ENCODE measurements at places on chromosomes 11 and 22.
A peak's percentile ranks its signal among the peaks of the same experiment; 100 is the strongest.

GRCh38 chr22:44755417-44755816 lies 3.0 kb downstream of the ARHGAP8 start:
- no peak for DNase-seq

DNA sequence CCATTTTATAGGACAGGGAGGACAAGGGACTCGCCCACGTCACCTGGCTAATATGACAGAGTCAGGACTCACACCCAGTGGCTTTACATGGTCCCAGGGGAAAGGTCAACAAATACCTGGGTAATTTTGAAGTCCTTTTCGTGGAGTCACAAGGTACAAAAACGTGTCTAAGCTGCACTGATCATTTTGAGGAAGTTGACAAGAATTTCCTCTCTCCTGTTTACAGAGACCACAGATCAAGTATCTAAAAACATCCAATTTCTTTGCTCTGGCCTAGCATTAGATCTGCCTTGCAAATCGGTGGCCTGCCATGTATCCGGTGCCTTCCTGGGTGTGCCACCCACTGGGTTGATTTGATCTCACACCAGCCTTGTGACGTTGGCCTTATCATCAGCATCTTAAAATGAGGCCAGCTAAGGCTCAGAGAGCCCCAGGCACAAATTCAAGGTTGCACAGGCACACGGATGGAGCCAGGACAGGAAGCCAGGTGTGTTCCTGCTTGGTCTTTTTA lies 17.6 kb downstream of the GDPD5 start:
- no peak for DNase-seq

DNA sequence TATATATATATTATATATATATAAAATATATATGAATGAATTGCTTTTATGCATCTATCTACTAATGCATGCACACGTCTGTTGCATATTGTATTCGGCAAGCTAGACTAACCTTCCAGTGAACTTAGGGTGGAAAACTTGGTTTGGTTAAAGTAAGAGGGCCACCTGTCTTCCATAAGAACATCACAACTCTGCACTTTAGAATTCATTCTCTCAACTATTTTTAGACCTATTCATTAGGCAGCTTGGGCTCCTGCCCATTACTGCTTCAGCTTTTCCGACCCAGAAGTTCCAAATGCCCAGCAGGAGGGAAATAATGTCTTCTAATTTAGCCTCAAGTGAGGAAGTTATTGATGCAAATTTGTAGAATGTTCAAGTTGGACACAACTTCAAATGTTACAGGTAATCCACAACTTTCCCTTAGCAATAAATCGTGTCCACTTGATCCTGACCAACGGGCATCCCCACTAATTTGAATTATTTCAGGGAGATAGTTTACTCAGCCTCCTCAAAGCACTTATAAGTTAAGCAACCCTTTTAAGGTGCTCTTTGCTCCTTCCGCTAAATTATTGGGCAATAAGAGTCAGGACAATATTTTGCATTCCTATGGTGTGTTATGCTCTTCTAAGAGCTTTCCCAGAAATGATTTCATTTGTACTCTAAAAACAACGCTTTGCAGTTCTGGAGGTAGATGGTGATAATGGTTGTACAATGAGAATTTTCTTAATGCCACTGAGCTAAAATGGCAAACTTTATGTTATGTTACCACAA lies 132.3 kb downstream of the OPCML start:
- DNase-seq, result no peak

DNA sequence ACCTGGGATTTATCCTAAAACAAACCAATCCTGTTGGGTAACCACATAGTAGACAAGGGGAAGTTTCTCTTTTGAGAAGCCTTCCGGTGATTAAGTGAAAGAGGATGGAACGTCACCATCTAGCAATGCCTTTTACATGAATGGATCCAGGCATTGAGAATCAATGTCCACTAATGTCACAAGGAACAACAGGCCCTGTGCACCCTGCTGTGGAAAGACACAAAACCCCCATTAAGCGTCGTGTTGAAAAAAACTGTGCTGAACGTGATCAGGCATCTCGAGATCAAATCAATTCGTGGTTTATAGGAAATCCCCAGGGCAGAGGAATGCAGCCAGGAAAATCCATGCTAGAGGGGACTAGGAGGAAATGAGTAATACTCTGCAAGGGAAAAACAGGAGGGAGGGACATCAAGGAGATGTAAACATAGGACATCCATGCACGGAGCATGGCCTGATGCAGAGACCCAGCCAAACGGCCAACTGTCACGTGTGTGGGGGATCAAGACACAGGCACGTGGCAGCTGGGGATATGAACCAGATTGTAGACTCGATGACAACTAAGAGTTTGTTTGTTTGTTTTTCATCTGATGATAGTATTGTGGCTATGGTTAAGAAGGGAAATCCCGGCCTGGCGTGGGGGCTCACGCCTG lies 38.6 kb upstream of the CARS1 start:
- no peak for DNase-seq

DNA sequence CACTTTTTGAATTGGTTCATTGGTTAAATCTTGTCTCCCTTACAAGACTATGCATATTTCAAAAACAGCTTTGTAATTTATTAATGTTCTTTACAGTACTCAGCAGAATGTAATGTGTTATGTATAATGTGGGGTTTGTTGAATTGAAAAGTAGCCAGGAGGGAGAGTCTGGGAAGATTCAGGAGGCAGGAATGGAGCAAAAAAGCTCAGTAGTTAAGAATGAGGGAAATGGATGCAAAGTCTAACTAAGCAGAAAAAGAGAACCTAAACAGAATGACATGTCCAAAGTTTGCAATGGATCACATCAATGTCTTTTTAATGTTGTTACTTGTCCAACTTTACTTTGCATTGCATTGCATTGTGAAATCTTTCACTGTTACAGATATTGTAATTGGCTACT lies 86.5 kb upstream of the CARD18 start:
- DNase-seq, result no peak

DNA sequence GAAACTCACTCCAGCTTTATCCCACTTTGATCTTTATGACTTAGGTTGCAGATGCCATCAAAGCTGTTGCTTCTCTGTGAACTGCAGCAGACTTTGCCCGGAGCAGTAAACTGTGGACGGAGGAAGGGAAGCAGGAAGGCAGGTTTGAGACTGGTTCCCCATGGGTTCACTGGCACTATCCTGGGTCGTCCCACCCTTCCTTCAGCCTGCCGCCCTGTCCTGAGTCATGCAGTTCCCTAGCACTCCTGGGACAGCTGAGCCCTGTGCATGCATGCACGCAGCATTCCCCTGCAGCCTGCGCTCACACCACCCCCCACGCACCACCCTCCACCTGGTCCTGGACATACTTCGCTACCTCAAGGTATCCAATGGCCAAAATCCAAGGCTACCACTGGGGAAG lies 23.5 kb upstream of the P2RY2 start:
- no peak for DNase-seq

DNA sequence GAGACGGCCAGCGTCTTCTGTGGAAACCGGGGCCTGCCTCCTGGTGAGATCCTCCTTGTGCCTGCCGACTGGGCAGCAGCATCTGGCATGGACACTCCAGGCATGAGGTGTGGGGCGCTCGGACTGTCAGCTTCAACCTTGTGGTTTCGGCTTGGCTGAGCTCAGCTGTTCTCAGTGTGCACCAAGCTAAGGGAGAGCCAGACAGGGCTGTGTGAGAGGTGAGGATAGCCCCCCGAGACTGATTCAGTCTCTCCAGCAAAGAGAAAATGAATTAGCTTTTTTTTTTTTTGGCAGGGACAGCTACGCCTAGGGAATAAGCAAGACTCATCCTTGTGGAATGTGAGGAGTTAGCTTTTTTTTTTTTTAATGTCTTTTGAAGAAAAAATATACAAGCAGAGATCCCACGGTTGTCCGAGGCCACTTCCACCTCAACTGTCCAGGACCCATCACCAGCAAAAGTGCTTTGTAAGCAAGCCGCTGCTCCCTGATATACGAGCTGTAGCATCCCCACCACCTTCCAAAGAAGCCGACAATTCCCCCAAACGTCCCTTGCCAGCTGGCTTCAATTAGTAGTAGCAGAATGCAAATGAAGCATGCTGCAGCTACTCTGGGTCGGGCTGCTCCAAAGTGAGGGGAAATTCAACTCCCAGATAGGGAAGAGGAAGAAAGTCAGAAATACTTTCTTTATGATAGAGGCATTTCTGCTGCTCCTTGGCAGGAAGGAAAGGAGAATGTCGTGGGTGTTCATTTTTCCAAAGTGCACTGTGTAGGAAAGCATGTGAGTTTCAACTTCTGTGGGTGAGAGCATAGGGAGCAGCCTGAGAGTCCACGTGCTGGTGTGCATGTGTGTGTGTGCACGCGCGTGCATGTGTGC lies 9.7 kb upstream of the THY1 start:
- no peak for DNase-seq

- DNase-seq, result no peak
These were observed 2.3 kb downstream of the CTSC start for GRCh38 chr11:88335284-88335683.

DNA sequence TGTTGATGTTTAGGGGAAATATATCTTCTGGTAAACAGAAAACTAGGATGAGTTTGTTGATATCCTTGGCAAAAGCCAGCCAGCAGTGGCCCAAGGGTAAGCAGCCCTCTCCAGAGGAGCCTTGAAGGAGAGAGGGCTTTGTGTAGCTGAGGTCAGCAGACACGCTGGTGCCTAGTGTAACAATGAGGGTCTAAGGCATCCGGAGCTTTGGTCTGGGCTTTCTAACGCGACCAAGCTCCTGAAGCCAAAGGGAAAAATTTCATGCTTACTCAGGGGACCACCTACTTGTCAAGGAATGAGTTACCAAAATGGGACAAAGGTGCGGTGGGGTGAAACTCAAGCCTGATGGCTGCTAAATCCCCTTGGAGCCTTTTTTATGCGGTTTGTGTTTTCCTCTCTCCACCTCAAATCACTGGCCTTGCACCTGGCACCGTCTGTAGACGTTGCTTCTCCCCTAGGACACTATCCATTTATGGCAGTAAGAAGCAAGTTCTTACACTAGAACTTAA lies 134.9 kb downstream of the DBX1 start:
- DNase-seq, result no peak

DNA sequence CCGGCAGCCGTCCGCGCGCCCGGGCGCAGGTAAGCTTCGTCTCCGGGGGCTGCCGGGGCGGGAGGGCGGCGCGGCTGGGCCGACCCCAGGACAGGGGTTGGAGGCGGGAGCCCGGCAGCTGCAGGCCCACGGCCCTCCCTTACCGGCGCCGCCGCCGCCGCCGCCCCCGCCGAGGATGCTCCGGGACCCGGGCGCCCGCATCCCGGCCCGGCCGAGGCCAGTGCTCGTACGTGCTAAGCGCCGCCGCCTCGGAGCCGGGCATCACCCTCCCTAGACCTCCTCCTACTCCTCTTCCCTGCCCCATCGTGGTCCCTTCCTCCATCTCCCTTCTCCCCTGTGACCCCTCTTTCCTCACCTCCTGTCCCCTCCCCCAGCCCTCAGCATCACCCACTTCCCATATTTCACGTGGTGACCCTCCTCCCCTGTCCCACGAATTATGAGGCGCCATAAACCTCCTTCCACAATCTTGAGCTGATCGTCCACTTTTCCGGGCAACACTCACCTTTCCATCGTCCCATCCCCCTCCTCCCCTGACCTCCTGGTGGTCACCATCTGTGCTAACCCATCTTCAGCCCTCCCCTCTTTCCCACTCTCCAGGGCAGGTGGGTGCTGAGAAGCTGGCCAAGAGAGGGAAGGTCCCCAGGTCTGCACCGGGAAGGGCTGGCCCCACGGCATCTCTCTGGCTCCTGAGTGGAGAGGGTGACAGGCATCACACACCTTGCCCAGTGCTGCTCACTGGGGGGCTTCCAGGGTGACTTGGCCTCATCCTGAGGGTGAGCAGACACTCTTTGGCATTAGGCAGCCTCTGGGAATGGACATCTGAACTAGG lies 612 bp downstream of the ASPHD2 start:
- no peak for DNase-seq

- no peak for DNase-seq
These were observed 44.7 kb downstream of the SWAP70 start for GRCh38 chr11:9708544-9708943.

DNA sequence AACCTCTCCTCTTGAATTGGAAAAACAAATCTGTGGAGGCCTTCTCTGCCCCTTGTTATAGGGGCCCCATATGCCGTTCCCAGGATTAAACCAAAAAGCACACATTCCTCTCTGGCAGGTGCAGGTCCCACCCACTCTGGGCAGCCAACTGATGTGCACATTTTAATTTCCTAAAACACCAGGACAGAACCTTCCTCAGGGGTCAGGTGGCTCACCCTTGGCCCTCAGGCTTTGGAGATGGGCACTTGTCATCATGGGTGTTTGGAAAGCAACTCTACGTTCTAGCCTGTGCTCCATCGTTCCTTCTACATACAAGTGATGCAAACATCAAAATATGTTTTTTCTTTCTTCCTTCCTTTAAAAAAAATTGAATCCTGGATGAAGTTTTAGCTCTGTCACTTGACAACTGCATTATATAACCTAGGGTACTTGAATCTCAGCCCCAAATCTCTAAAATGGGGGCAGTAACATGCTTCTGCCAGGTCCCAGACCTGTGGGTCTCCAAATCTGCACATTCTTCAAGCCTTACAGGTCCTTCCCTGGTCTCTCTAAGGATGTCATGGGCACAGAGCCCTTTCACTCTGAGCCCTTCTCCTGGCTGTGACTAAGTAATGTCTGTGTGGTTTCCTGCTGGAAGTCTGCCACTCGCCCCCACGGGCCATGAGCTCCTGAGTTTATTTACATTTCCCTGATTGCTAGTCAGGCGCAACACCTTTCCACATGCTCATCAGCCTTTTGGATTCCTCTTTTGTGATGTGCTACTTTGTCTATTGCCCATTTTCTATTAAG lies 43.8 kb downstream of the KCNQ1OT1 start:
- DNase-seq, result no peak

GRCh38 chr11:44793350-44794090 lies 66.8 kb downstream of the TSPAN18 start:
- DNase-seq, result no peak

GRCh38 chr22:23119494-23120414 lies 22.0 kb downstream of the RSPH14 start:
- DNase-seq, result peak; percentile 61

DNA sequence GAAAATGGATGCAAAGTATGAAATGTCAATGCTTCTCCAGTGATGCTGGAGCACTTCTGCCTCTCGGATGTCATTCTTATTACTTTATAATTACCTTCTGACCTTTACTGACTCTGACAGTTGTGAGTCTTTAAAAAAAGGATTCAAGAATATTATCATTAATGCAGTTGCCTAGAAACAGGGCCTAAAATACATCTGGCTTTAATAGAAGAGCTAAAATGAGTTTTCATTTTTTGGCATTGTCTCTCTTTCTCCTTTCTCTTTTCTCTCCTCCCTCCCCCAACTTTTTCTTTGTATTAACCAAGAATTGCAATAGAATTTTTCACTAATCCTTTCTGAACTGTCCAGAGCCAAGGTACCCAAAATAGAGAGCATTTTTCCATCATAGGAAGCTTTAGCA lies 45.9 kb downstream of the FDX1 start:
- no peak for DNase-seq

GRCh38 chr11:125953401-125953935 lies 7.6 kb downstream of the VSIG10L2 start:
- DNase-seq, result no peak

DNA sequence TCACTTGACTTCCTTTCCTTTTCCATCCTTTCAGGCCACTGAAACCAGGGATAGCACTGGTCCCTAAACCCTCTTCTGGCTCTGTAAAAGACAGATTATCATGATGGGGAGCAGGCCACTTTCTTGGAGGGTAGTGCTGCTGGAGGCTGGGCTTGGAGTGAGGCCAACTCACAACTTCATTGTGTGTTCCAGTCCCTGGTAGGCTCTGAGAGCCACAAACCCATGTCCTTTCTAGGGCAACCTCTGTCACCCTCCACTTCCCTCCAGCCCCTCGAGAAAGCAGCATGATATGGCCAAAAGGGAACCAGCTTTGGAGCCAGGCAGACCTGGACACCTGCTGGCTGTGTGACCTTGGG lies 2.3 kb downstream of the TKFC start:
- no peak for DNase-seq

- no peak for DNase-seq
These were observed 15.5 kb upstream of the TMEM135 start for GRCh38 chr11:87022254-87022653.

Measured in GM19239 (cell line).